ENCODE measurements at places on chromosomes 13 and 19.
A peak's percentile ranks its signal among the peaks of the same experiment; 100 is the strongest.

DNA sequence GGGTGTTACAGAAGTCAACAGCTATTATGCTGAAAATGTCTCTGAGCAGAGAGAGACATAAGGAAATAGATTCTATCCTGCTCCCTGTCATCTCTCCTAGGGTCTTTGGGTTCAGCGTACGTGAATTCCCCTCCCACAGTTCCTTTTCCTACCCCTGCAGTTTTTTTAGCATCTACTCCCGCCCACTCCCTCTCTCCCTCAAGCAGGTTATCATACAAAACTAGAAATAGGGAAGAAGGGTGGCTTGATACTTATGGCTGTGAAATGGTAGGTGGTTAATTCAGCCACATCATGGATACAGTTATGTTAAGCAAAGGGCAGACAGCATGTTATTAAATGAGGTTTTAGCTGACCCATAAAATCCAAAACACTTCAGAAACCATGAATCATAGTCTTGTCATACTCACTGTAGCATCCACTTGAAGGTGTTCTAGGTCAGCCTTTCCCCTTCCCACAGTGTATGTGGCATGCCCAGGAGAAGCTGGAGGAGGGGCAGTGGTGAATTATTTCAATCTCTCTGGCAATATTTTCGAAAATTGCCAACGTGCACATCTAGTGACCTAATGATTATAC lies 236.8 kb upstream of the SERP2 start:
- DNase-seq, result no peak

DNA sequence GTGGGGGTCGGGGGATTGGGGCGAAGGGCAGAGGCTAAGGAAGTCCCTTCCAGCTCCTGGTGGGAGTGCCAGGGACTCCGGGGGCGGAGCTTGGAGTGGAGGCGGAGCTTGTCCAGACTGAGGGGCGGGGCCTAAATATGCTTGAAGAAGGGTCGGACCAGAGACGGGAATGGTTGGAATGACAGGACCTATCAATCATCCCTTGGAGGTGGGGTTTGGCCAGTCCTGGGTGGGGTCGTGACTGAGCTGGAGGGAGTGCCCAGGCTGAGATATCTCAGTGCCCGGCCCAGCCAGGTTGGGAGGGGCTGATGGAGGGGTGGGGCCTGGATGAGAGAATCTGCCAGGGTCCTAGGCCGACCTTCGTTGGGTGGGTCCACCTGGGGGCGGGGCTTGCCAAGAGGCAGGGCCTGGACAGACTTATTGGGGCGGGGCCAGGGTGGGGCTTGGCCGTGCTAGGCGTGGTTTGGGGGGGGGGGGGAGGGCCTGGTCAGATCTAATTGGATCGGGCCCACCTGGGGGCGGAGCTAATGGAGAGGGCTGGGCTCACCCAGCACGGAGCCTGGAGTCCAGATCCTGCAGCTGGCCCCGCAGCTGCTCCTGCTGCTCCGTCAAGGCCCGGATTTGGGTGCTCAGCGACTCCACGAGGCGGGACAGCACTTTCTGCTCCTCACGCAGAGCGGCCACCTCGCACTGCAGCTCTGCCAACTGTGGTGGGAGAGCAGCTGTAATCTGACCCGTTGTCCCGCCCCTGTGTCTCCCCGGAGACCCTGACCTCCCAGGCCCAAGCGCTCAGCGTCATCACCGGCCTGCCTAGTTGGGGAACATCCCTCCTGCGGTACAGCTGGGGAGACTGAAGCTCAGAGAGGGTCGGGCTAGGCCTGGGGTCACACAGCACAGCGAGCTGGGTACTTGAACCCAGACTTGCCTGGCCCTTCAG lies 2.6 kb upstream of the WIZ start:
- DNase-seq, result no peak

DNA sequence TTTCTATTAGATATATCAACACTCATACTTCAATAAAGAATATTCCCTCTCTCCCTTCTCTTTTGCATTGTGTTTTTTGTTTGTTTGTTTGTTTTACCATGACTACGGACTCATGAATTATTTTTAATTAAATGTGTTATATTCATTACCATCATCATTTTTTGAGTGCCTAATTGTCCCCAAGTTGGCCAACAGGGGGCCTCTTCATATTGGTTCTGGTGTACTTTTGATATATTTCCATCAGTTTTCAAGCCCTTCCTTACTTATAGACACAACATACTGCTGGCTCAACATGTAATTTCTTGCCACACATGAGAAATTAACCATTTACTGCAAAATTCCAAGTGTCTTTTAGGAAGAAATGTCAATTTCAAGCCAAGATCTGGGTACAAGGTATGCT lies 54.5 kb upstream of the GPC6 start:
- DNase-seq, result no peak

GRCh38 chr13:51004111-51004865 lies 94.7 kb downstream of the RNASEH2B start:
- no peak for DNase-seq

DNA sequence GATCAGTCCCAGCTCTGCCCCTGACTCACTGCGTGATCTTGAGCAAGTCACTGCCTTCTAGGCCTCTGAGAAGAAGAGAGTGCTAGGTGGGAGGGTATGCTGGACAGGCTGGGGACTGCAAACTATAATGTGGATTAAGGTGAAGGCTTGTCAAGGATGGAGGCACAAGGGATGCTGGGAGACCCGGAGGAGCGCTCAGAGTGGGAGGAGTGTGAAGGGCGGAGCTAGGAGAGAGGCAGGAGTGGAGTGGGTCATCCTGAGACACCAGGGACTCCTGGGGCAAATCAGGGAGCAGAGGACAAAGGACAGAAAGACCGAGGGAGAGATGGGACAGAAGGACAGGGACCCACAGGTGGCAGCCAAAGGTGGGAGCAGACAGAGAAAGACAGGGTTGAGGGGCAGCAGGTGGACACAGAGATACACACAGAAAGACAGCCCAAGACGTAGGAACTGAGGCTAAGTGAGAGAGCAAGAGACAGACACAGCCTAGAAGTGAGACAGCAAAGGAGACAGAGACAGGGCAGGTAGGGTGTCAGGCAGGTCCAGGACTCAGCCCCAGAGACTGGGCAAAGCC lies 2.6 kb downstream of the GRIK5 start:
- no peak for DNase-seq

- no peak for DNase-seq
These were observed 22.2 kb upstream of the KLF5 start for GRCh38 chr13:73036566-73036965.

GRCh38 chr13:48891586-48891985 lies 84.1 kb upstream of the FNDC3A start:
- no peak for DNase-seq

DNA sequence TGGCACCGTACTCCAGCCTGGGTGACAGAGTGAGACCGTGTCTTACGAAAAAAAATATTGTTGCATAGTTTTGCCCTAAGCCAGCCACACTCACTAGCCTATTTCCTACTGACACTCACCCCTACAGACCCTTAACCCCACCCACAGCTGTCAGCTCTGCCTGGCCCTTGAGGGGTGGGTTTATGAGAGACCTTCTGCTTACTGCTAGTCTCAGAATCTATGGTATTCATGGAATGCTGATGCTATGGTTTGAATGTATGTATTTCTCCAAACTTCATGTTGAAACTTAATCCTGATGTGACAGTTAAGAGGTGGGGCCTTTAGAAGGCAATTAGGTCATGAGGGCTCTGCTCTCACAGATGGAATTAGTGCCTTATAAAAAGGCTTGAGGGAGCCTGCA lies 79.2 kb upstream of the LRCH1 start:
- DNase-seq, result no peak

DNA sequence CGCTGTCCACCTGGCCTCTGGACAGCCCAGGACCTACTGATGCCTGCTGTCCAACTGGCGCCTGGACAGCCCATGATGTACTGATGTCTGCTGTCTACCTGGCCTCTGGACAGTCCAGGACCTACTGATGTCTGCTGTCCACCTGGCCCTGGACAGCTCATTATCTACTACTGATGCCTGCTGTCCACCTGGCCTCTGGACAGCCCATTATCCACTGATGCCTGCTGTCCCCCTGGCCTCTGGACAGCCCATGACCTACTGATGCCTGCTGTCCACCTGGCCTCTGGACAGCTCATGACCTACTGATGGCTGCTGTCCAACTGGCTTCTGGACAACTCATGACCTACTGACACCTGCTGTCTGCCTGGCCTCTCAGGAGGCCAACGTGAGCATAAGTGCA lies 208.1 kb downstream of the TEX29 start:
- DNase-seq, result no peak

- no peak for DNase-seq
These were observed 7.7 kb downstream of the SCGB2B2 start for GRCh38 chr19:34669305-34669704.

DNA sequence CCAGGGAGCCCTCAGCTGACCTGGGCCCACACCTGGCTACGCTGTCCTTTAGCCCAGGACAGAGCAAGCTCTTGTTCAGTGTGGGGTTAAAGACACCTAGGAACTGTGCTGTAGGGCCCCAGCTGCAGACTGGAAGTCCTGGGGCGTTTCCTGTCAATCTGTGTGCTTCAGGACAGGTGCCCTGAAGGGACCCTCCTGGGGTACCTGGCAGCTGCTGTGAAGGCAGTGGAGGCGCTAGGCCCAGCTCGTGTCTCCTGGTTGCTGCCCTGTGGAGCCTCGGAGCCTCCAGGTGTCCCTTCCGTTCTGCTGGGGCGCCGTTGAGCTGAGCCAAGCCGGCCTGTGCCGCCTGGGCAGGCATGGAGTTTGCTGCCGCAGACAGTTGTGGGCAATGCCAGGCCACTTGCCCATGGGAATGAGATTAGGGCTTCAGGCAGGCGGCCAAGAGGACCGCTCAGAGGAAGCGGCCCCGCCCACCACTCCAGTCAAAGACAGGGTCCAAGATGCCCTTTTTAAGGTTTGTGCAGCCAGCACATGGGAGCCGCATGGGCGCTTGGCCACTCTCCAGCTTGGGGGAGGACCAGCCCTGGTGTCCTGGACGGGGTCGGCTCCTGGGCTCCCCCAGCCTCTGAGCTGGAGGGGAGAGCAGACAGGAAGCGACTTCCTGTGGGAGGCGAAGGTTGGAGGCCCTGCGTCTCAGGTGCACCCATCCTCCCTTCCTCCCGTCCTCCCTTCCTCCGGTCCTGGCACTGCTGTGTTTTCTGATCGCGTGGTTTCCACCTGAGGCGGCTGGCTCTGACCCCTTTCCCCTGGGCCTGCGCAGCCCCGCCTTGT lies 4.0 kb downstream of the PTBP1 start:
- DNase-seq, result no peak

- DNase-seq, result no peak
These were observed 211.5 kb downstream of the KLF12 start for GRCh38 chr13:73922493-73923393.

DNA sequence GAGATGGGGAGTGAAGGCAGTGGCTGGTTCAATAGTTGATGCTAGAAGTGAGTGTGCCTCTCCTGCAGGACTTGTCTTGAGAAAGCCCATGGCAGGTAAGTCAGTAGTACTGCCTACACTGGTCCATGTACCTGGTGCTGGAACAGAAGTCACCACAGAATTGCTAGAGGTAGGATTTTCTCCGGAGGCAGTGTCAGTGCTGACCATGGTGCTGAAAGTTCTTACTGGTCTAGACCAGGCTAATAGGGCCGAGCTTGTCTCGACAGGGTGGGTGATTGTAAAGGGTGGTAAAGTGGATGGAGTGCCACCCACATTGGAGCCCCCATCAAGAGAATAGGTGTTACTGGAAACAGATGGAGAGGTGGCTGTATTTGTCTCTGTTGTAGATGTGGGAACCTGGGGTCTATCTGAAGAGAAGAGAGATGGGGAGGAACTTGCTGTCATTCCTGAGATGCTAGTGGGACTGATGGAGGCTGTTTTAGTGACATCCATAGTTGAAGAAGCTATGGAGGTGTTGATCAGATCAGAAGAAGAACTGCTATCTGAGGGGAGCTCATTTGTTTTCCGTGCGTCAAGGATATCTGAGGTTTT lies 36.6 kb downstream of the MUC16 start:
- no peak for DNase-seq

GRCh38 chr19:58033741-58034476 lies at the start of gene ZSCAN1:
ZSCAN1 (plus strand) TSS chr19:58034025; CDS start chr19:58037837, 3,812 bp downstream.
- DNase-seq, result peak; percentile 68

GRCh38 chr13:55606045-55606665 lies 1534.6 kb upstream of the PRR20A start:
- no peak for DNase-seq

DNA sequence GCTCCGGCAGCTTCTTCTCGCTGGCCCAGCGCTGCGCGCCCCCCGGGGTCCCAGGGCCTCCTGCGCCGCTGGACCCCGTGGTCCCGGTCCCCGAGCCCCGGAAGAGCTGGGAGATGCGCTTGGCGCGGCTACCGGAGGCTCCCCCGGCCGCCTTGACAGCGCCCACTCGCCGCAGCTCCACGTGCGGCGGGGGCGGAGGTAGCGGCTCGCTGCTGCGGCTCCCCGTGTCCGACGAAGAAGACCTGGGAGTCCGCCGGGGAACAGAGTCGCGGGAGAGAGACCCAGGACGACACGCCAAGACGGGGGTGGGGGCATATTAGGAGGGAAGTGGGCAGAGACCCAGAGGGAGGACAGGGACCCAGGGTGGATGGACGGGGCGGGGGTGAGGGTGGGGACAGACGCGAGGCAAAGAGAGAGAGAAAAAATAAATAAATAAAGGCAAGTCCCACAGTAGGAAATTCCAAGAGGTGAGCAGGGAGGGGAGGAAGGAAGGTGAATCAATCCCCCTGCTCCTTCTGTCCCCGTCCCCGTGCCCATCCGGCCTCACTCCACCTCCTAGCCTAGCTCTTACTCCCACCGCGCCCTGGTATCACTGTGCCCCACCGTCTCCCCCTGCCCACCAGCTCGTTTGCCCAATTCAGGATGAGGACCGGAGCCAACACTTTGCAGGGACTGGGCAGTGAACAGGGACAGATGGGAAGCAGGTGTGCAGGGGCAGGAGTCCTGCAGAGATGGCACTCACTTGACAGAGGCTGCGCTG lies 826 bp downstream of the RASIP1 start:
- no peak for DNase-seq

- DNase-seq, result no peak
These were observed 5.9 kb upstream of the MLNR start for GRCh38 chr13:49213997-49214916.

DNA sequence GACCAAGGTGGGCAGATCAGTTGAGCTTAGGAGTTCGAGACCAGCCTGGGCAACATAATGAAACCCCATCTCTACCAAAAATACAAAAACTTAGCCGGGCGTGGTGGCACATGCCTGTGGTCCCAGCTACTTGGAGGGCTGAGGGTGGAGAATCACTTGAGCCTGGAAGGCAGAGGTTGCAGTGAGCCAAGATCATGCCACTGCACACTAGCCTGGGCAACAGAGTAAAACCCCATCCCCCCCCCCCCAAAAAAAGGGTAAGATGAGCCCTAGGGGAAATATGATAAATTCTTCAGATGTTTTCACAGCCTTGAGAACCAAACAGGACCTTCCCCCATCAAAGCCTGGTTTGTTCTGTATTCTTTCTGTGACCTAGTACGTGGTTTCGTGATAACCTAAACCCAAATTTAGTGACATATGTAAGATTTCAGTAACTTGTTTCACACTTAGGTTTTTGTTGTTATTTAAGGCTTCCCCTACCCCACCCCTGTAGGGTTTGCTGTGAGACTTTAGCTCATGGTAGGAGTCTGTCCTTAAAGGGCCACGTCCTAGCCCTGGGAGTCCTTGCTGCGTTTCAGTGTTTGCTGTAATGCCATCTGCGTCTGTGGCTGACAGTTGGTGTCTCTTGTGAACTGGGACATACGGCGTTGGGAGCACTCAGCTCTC lies 49.6 kb downstream of the MYO9B start:
- no peak for DNase-seq
